ENCODE measurements at places on chromosomes 5 and 9.

DNA sequence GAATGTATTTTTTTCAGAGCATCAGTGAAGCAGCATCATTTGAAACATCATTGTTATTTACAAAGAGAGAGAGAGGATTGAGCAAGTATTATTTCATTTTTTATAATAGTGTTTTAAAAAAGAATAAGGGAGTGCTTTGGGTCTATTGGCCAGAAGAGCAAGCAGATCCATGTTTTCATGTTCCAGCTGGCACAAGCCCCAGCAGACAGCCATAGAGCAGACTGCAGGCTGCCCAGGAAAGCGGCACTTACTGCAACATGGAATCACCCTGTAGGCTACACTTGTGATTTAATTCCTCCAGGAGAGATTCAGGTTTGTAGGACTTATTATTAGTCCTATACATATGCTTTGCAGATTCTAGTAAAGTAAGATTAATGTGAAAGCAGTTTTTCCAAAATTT is 407.0 kb upstream of the GRAMD2B start:
- DNase-seq = no peak

DNA sequence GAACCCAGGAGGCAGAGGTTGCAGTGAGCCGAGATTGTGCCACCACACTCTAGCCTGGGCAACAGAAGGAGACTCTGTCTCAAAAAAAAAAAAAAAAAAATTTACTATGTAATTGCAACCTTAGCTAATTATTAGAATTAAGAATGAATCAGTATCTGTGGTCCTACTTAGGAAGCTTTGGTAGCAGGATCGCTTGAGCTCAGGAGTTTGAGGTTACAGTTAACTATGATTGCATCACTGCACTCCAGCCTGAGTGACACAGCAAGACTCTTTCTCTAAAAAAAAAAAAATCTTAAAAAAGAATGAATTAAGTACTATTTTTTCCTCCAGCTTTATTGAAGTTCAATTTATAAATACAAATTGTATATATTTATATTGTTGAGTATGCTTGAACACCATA is 16.7 kb downstream of the NDUFAF2 start:
- peak; percentile 27 for DNase-seq

DNA sequence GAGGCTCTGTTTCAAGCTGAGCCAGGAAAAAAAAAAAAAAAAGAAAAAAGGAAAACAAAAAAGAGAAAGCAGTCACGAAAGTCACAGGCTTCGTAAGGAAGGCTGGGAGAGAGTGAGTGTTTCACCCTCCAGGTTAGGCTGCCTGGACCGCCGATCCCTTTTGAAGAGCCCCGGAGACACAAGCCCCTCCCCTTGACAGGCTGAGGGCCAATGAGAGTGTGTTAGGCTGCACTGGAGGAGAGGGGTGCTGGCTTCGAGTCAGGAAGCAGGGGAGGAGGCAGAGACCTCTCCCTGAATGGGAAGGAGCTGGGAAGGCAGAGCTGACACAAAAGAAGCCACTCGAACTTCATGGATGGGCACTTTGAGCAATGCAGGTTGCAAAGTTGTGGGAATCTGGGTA is at the start of gene NMUR2:
TSS of gene NMUR2 (minus strand) at position 135 of the 400 bp plus-strand sequence. CDS start 166 bp downstream, outside the sequence.
- DNase-seq = no peak

DNA sequence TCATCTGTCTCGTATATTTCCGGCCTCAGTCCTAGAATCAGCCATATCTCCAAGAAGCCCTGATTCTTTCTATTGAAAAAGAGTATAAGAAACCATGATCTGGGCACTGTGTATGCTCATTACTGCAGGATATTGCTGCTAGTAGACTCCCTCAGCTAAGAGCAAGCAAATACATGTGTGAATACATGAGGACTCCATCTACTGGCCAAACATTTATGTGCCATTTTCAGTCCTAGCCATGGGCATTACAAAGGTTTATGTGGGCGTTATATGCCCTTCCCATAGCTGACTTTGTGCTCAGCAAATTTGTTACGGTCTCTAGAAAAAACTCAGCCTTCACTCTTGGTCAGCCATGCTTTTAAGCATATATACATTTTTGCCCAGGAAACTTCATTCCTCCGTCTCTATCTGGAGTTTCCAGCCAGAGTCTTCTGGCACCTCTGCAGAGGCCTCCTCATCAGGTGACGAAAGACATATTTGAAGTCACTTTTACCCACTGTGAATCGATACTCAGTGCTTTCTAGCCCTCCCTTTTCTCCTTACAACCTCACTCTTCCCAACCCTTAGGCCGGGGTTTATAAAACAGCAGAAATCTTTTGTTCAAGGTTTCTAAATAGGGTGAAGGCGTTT is 1495.6 kb upstream of the CDH6 start:
- no peak for DNase-seq

DNA sequence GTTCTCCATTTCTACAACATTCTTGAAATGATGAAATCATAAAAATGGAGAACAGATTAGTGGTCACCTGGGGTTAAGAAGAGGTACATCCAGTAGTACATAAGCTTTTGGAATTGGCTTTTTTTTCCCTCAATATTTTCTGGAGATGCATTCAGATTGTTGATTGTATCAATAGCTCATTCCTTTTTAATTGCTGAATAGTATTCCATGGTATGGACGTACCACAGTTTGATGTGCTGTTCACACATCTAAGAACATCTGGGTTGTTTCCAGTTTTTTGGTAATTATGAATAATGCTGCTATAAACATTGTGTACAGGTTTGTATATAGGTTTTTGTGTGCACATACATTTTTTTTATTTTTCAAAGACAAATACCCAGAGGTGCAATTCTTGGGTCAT is 130.0 kb downstream of the PPP2R2B start:
- no peak for DNase-seq

DNA sequence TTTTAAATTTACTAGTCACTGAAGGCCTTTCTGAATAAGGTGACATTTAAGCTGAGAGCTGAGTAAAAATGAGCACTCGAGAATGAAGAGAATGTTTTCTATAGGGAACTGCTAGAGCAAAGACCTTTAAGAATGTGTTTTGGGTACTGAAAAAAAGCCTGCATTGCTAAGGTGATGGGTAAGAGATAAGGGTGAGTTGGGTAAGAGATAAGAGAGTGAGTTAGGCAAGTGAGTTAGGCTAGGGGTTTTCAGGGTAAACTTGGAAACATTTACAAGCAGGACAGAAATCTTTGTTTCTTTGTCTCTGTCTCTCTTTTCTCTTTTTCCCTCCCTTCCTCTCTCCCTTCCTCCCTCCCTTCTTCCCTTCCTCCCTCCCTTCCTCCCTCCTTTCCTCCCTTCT is 5.6 kb downstream of the RAD23B start:
- no peak for DNase-seq

DNA sequence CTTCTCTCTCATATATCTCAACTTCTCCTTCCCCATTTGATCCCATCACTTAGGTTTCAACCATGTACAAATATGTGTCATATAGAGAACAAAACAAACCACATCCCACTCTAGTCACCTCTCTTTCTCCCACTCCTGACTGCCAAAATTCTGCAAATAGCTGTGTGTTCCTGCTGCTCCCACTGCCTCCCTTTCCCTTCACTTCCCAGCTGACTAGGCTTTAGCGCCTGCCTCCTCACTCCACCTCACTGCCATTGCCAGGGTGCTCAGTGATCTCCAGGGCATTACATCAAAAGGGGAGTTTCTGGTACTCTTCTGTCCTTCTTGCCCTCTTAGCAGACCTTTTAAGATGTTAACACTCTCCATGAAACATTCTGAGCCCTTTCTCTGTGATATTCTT is 675.4 kb upstream of the DMAC1 start:
- DNase-seq = no peak

GRCh38 chr5:54644226-54644625 is 126.7 kb downstream of the SNX18 start:
- no peak for DNase-seq

DNA sequence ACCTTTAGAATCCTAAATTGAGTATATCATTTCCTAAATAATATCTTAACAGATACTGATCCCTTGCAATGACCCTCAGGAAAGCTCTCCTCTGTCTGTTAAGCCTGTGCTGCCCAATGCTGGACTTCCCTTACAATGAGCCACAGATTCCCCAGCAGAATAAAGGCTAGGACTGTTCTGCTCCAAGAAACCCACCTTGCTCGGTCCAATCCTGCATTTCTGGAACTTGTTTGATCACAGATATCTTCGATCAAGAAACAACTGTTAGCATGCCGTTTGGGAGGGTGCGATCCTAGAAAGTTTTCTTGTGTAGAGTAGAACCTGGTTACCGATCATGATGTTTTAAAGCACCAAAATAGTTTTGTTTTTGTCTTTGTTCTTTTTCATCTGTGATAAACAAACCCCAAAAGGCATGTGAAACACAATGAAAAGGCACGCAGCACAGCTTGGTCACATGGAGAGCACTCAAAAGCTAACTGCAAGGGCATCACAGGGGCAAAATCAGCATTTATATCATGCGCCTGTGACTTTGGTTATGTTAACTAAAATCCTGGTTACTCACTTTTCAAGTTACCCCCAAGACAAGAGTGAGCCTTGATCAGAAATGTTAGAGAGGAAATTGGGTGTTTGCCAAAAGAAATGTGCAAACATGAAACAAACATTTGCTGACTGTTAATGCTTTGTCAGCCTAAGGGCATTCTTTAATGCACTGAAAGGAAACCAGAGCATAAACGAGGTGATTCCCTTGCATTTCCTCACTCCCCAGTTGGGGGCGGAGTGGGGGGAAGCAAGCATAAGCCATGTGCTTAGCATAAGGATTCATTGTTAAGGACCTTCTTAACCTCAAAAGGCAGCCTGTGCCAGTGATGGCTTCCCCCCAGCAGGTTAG is 61.9 kb upstream of the ADAMTS16 start:
- DNase-seq = no peak

- DNase-seq = no peak
Observed at GRCh38 chr5:51156838-51157237, 226.4 kb upstream of the ISL1 start.

DNA sequence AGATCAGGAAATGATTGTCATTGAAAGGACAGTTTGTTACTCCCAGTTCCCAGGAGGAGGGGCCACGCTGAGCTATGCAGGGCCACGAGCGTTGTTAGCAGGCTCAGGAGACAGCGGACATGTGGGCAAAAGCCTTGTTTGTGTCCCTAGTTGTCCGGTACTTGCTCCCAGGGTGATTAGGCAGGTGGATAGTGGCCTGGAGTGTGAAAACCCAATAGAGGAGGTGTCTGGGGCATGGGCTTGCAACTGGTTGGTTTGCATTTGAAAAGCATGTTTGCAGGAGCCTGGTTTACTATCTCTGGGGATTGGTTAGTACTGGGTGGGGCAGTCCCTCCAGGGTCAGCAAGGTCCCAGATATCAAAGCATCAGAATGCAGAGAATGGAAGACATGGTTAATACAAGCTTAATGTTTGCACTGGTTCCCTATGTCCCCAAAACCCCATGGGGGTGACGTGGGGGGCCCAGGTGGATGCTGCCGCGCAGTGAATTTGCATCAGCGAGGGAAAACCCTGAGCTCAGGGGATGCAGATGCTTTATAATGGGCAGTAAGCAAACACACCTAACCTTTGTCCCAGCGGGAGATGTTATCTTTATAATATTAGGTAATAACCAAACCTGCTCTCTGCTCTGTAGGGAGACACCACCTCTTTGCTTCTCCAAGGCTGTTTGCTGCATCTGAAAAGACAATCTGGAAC is 39.7 kb downstream of the ROPN1L start:
- DNase-seq = no peak

GRCh38 chr9:86126998-86127972 is 27.9 kb upstream of the GOLM1 start:
- DNase-seq = peak; percentile 33

- DNase-seq = peak; percentile 73
Observed at GRCh38 chr9:107989544-107989943, 500.0 kb upstream of the KLF4 start.

GRCh38 chr9:98455256-98456155 is 200.1 kb upstream of the TBC1D2 start:
- peak; percentile 28 for DNase-seq

All from AG09309 (cell line).